Natural killer cell treated with Interleukin-12 subunit alpha and Interleukin-12 subunit beta and Interleukin-15 and Interleukin-18, amount 100 ng/mL, for 72 hours (primary cell): ENCODE measurements at places on chromosomes 7 and 10. TPM values are rescaled to one million over a fixed set of nuclear protein-coding genes. Genes with fewer than 3 reads are reported as not detected.
A peak's percentile ranks its signal among the peaks of the same experiment; 100 is the strongest.

GRCh38 chr7:98399462-98399861 lies 1.4 kb downstream of the BAIAP2L1 start:
- peak overlapping the region; percentile 23 for H3K4me3 ChIP-seq
- H3K27ac ChIP-seq, result no peak overlapping the region
- H3K36me3 ChIP-seq, result no peaks in the 10 kb centered on the region
- H3K27me3 ChIP-seq, result peaks cover 15% of the 10 kb centered on the region
- H3K4me1 ChIP-seq, result peaks cover 3% of the 10 kb centered on the region
- DNase-seq, result no peak

DNA sequence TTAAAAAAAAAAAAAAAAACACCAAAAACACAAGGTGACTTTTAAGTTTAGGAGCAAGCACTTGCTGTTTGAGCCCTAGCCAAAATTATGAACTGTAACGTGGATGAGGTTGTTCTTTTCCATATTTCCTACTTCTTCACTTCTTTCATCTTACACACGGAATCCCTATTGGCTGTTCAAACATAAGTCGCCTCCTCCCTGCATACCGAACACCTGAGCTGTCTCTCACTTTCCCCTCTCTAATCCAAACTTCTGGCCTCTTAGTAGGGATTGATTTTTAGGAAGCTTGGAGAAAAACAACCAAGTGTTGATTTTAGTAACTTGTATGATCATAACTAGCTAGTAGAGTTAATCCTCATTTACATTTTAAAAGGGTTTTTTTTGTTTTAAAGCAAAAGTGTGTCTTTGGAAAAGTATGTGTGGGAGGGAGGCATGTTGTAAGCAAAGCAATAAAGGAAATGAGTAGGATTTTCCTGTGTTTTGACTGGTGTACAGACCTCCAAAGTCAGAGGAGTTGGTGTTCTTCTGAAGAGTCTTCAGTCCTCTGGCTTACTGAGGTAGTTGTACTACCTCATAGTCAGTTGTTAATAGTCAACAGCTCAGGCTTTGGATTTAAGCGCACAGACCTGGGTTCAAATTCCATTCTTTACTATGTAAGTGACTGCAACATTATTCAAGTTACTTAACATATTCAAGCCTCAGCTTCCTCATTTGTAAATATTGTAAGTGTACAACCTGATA lies 39.3 kb downstream of the RABGEF1 start:
- no peaks in the 10 kb centered on the region for H3K27me3 ChIP-seq
- H3K4me3 ChIP-seq, result no peak overlapping the region

DNA sequence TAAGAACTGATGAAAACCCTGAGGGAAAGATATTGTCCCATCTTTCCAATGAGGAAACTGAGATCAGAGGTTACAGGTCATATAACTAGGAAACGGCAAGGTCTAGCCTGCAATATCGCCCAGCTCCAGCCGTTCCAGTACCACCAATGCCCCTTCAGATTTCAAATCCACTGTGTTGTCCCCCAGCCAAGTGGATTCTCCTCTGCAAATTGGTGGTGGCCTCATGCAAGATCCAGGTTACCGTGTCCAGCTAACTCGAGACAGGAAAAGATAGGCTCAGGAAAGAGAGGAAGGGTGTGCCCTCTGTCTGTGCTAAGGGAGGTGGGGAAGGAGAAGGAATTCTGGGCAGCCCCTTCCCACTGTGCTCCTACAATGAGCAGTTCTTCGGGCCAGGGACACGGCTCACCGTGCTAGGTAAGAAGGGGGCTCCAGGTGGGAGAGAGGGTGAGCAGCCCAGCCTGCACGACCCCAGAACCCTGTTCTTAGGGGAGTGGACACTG lies 25.3 kb downstream of the PRSS2 start:
- peaks cover 25% of the 10 kb centered on the region for H3K36me3 ChIP-seq
- peak overlapping the region; percentile 98 for H3K4me3 ChIP-seq
- H3K27ac ChIP-seq, result peak overlapping the region; percentile 97
- peaks cover 70% of the 10 kb centered on the region for H3K4me1 ChIP-seq

GRCh38 chr7:48595756-48596155 lies 328.6 kb upstream of the CDC14C start:
- no peaks in the 10 kb centered on the region for H3K27me3 ChIP-seq
- H3K4me1 ChIP-seq, result no peaks in the 10 kb centered on the region
- H3K36me3 ChIP-seq, result no peaks in the 10 kb centered on the region
- DNase-seq, result no peak
- no peak overlapping the region for H3K4me3 ChIP-seq

- H3K36me3 ChIP-seq, result no peaks in the 10 kb centered on the region
- no peak for DNase-seq
- H3K4me1 ChIP-seq, result no peaks in the 10 kb centered on the region
- H3K27ac ChIP-seq, result no peak overlapping the region
These were observed 201.3 kb downstream of the MYOF start for GRCh38 chr10:93280699-93281366.

GRCh38 chr7:151351967-151352366 lies 10.4 kb downstream of the NUB1 start:
- no peaks in the 10 kb centered on the region for H3K27me3 ChIP-seq
- H3K36me3 ChIP-seq, result peaks cover 15% of the 10 kb centered on the region
- H3K27ac ChIP-seq, result peak overlapping the region; percentile 94
- H3K4me3 ChIP-seq, result peak overlapping the region; percentile 77

GRCh38 chr7:152476551-152476950 lies 40.7 kb upstream of the KMT2C start:
- no peaks in the 10 kb centered on the region for H3K36me3 ChIP-seq
- H3K27me3 ChIP-seq, result no peaks in the 10 kb centered on the region
- H3K4me1 ChIP-seq, result no peaks in the 10 kb centered on the region
- H3K27ac ChIP-seq, result no peak overlapping the region

The OPALIN gene
- total RNA-seq, result not detected

The GPRIN2 gene
- total RNA-seq, result not detected

The VSTM4 gene
- 0.25 TPM for total RNA-seq

The TPST1 gene
- 4.6 TPM for total RNA-seq

The ASB10 gene
- not detected for total RNA-seq
